ENCODE measurements at places on chromosomes 16 and 17. TPM values are rescaled to one million over a fixed set of nuclear protein-coding genes. Genes with fewer than 3 reads are reported as not detected.

The CRHR1 gene
- polyA plus RNA-seq = 0.40 TPM

The CA10 gene
- 6.7 TPM for polyA plus RNA-seq

The HSF4 gene
- 5.7 TPM for polyA plus RNA-seq

The NGFR gene
- 7.2 TPM for polyA plus RNA-seq

The CBFA2T3 gene
- polyA plus RNA-seq = 3.2 TPM

The RAMP2 gene
- 140 TPM for polyA plus RNA-seq

- no peak for DNase-seq
These were observed 977 bp upstream of the CA10 start for GRCh38 chr17:52159246-52160135.

- DNase-seq = no peak
These were observed 45.7 kb downstream of the DYNLRB2 start for GRCh38 chr16:80586476-80586875.

DNA sequence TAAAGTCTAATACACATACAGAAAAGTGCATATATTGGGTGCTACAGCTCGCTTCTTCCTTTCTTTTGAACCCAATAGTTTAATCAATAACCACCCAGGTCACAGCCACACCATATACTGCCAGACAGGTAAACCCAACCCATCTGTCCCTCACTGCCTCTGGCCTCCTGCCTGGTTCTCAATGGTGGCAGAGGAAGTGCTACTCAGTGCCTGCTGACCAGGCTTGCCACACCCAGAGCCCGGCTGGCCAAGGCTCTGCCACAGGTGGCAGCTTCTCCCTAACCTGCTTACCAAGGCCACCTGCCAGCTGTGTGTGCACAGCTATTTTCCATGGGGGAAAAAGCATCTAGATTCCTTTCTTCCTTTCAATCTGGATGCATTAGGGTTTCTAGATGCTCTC lies 584 bp downstream of the PMP22 start:
- no peak for DNase-seq

- DNase-seq = no peak
These were observed 263.2 kb downstream of the TOX3 start for GRCh38 chr16:52283584-52284375.

GRCh38 chr16:11480634-11481033 lies 106.1 kb downstream of the LITAF start:
- DNase-seq = no peak

DNA sequence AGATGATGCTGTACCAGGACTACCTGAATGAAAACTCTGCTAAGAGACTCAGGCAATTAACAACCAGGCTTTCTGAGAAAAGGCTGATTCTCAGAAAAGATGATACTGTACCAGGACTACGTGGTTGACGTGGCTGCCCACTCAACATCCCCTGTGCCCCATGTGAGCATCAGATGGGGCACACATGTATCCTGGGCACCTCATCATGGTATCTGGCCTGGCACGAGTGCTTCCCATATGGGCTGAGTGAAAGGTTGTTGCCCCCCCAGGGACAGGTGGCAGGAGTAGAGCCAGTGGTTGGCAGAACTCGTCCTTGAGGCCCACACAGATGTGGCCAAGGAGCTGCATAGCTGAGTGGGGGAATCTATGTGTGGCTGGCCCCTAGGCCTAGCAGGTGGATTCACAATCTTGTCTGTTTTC lies 3.5 kb upstream of the CES4A start:
- no peak for DNase-seq

- DNase-seq = no peak
These were observed 75.9 kb downstream of the PGS1 start for GRCh38 chr17:78454346-78454745.

- DNase-seq = no peak
These were observed 31.7 kb downstream of the ERCC4 start for GRCh38 chr16:13951611-13952010.

DNA sequence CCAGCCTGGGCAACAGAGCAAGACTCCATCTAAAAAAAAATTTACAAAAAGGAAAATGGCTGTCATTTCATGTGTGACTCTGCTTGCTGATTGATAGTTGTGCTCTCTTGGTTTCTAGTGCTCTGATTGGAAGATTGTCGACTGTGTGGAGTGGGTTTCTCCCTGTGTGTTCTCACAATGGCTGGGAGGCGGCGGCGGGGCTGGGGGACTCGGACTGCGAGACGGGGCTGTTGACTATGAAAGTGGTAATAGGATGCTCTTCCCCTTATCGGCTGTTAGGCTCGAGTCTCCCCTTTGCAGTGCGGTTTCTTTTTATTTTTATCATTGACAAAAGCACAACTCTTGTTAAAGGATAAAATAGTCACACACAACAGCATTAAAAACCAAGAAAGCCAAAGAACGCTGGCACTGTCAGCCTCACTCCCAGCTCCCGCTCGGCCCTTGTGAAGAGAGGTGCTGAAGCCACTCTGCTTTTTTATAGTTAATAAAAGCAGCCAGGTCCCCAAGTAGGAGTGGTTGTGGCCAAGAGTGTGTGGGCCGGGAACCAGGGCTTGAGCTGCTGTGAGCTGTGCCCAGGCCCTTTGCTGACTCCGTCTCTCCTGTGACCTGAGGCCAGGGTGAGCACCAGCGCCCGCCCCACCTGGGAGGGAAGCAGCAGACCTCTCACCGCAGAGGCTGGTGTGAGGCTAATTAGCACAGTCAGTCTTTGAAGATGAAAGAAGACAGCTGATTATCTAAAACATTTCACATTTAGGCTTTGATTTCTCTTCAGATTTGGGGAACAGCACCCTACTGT lies 36.5 kb downstream of the TBCD start:
- DNase-seq = no peak

DNA sequence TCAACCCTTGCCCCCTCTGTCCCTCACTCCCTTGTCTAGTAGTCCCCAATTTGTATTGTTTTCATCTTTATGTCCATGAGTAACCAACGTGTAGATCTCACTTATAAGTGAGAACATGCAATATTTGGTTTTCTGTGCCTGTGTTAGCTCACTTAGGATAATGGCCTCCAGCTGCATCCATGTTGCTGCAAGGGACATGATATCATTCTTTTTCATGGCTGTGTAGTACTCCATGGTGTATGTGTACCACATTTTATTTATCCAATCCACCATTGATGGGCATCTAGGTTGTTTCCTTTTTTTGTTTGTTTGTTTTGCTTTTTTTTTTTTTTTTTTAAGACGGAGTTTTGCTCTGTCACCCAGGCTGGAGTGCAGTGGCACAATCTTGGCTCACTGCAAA lies 63.0 kb upstream of the HS3ST4 start:
- no peak for DNase-seq

GRCh38 chr16:476039-476438 lies 50.6 kb downstream of the RAB11FIP3 start:
- no peak for DNase-seq

DNA sequence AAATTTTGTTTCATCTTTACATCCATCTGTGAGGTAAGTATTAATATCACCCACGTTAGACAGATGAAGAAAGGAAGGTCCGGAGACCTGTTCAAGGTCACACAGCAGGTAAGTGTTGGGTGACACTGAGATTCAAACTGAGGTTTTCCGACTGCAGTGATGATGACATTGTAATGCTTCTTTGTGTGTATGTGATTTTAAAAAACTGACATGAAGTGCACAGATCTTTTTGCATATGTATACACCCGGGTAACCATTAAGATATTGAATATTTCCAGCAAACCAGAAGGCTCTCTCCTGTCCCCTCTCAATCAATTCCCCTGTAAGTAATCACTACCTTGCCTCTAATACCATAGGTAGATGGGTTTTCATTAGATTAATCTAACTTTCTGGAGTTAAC lies 1.5 kb upstream of the TANC2 start:
- DNase-seq = no peak

GRCh38 chr16:58264961-58265479 lies 29.8 kb downstream of the PRSS54 start:
- DNase-seq = no peak

DNA sequence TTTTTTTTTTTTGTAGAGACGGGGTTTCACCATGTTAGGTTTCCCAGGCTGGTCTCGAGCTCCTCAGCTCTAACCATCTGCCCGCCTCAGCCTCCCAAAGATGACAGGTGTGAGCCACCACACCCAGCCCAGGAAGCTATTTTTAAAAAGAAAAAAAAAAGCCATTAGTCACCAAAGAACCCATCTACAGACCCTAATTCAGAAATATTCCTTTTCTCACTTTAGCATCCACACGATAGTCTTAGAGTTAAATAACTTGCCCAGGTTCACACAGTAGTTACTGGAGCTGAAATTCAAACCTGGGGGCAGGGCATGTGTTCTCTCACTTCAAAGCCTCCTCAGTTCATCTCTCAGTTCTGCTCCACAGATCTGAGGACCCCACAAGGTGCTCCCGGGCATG lies 70.3 kb upstream of the NOL11 start:
- DNase-seq = peak; percentile 55
